Upper lobe of right lung (tissue), 1 donor: ENCODE measurements at places on chromosomes 11 and 22.
A peak's percentile ranks its signal among the peaks of the same experiment; 100 is the strongest.

DNA sequence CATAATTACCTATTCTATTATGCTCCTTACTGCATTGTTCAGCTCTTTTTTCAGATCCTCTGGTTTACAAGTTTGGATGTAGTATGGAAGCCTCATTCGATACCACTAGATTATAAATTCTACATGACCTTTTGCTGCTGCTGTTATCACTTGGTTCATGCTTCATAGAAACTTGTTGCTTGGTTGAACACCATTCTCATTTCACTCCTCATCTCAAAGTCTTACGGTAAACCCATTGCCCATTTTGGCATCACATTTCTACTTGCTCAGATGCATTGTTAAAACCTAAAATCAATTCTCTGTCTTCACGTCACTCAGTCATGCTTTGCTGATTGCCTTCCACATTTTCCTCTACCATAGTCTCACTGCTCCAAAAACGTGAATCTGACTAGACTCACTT lies 155.5 kb upstream of the DDI1 start:
- no peak for DNase-seq

DNA sequence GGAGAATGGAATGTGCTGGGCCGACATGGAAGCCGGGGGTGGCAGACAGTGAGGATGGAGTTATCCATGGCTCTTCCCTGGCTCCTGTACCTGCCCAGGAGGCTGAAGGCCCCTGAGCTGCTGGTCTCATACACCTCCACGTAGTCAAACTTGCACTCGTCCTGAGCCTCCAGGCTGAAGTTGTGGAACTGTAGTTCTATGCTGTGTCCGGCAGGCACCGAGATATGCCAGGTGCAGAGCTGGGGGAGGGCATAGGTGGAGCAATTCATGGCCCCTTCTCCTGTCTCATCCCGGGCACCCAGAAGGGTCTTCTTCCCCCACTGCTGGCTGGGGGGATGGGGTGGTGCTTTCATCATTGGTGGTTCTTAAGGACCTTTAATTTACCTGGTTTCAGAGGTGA lies 2.8 kb downstream of the MFRP start:
- no peak for DNase-seq

GRCh38 chr22:43376765-43377547 lies 33.8 kb upstream of the SCUBE1 start:
- DNase-seq: no peak

DNA sequence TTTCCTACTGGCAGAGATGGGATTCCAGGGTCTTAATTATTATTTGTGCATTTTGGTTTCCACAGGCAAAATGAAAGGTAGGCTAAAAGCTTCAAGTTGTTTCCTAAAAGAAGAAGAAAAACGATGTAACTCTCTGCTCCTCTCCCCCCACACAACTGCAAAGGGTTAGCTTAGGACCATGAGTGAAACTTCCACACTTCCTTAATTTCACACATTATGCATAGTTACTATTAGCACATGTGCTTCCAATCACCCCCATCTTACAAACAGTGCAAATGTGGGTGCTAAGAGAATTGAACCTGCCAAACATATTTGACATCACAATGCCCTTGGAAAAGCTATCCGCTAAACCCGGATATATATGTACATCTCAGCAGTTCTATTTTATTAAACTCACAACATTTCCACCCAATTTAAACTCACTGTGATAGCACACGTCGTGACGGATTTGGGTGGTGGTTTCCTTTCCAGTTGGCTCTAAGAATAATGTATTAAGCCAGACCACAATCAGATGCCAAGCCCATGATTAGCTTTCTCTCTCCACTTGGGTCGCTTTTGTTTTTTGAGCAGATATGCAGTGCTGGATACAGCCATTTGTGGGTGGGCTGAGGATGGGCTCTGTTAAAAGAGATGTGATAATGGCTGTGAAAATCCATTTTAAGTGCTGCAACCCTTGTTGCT lies 245.0 kb upstream of the POU2AF2 start:
- DNase-seq: no peak

DNA sequence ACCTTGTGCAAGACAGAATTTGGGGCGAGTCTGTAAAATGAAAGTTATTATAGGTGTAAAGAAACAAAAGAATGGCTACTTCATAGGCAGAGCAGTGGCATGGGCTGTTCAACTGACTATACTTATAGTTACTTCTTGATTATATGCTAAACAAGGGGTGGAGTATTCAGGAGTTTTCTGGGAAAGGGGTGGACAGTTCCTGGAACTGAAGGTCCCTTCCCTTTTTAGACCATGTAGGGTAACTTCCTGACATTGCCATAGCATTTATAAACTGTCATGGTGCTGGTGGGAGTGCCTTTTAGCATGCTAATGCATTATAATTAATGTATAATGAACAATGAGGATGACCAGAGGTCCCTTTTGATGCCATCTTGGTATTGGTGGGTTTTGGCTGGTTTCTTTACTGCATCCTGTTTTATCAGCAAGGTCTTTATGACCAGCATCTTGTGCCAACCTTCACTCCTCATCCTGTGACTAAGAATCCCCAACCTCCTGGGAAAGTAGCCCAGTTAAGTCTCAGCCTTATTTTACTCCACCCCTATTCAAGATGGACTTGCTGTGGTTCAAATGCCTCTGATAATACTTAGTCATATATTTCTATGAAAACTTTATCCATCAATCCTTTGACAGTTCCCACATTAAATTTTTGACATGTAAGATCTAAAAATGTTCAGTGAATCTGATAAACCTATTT lies 118.6 kb downstream of the ARHGAP42 start:
- no peak for DNase-seq

DNA sequence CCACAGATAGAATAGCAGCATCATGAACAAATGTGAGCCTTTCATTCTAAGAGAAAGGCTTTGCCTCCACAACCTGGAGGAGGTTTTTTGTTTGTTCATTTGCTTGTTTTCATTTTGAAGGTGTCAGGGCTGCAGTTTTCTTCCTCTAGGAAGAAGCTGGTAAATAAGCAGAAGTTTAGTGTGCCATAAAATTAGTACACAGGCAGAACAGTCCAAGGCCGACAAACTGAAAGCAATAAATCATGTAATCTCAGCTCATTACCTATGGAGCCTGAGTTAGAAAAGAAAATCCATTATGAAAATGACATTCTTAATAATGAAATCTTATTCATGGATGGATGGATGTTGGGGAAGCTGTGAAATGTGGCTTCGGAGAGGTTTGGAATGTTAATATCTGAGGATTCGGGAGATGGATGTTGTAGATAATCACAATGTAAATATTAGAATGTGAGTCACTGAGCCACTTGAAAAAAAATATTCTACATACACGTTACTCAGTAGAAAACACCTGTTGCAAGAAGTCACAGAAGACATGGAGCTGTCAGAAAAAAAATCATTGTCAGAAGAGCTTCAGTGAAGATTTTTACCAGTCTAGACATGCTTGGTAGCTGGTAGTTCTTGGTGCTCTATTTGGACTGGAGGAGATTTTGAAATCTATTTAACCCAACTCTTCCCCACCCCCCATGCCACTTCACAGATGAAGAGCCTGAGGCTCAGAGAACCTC lies 15.0 kb upstream of the ZDHHC13 start:
- no peak for DNase-seq

- DNase-seq: peak; percentile 44
Measured at GRCh38 chr11:57312511-57313021, 12.2 kb downstream of the TNKS1BP1 start.

GRCh38 chr11:59698506-59698905 lies 15.1 kb downstream of the OR10V1 start:
- no peak for DNase-seq

GRCh38 chr11:30893318-30893717 lies 307.2 kb upstream of the MPPED2 start:
- DNase-seq: no peak
